ENCODE measurements at places on chromosomes 3 and 15.

DNA sequence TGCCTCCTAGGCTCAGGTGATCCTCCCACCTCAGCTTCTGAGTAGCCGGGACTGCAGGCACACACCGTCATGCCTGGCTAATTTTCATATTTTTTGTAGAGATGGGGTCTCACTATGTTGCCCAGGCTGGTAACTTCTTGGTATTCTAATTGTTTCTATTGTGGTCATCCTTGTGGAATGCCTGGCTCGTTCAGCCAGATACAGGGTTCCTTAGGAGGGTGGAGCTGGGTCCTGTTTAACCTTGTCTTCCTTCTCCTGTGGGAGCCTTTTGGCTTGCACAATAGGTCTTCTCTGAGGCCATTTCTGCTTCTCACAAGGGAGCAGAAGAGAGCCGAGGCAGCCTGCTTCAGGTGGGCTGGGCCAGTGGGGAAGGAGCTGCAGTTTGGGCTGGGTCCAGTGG lies 15.7 kb downstream of the PLEKHO2 start:
- DNase-seq: no peak

DNA sequence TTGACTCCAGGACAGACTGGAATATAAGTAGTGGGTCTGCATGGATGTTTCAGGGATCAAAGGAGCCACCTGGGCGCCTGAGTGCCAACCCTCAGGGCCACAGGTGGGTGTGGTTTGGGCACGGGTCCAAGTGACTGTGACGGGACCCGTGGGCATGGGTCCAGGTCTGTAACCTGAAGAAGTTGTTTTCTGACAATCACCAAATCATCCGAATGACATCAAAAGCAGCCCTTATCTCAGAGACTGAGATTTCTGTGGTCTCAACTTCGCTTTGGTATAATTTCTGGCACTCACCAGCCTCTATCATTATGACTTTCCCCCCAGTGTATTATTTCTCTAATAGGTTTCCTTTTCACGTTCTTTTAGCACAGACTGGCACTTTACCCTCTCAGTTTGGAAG lies 24.4 kb downstream of the RLBP1 start:
- no peak for DNase-seq

- DNase-seq: no peak
Measured at GRCh38 chr3:33940736-33941135, 142.3 kb downstream of the PDCD6IP start.

DNA sequence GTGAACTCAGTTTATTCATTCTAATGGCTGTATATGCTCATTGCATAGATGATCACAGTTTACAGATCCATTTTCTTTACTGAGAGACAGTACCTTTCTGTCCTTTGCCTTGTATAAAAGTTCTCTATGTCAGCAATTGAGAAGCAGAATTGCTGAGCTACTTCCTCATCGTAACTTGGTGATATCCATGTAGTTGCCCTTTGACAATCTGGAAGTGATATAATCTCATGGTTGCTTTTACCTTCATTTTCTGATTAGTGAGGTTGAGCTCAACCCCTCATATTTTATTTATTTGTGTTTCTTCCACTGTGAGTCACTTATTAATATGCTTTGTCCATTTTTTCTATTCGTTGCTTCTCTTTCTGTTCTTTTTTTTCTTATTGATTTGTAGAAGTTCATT lies 696.5 kb downstream of the AGBL1 start:
- DNase-seq: no peak

DNA sequence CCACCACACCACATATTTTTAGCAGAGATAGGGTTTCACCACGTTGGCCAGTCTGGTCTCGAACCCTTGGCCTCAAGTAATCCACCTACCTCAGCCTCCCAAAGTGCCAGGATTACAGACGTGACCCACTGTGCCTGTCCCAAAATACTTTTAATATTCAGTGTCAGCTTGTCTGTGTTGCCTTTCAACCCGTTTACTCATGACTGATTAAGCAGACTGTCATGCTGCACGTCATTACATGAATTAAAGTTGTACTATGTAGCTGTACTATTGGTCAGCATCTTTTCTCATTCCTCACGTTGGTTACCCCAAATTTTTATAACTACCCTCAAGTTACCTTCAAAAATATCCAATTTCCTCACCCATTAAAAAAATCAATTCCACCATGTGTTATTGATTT lies 48.7 kb upstream of the GADL1 start:
- DNase-seq: no peak
